ENCODE measurements at places on chromosomes 7 and 10. TPM values are rescaled to one million over a fixed set of nuclear protein-coding genes. Genes with fewer than 3 reads are reported as not detected.

DNA sequence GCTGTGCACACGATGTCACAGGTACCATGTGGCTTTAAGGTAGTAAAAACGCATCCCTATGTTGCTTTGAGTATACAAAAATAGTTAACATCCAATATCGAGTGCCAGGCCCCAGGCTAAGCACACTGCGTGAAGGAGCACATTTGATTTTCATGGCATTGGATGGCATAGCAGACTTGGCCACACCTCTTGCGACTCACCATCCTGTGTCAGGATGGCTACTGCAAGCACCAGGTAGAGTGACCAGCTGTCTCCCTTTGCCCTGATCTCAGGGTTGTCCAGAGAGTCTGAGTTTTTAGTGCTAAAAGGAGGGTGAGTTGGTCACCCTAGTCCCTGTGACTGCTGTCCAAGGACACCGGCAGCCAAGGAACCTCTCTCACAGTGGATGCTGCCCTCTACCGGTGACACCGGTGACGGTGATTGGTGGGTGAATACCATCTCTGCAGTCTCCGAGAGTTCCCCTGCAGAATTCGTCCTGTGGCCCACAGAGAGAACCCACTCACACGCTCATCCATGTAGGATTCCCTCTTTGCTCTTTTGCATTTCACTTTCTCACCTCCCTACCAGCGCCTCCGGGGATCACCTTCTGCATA, 76.1 kb downstream of the BICC1 start:
- H3K4me1 ChIP-seq: peaks cover 11% of the 10 kb centered on the region
- peaks cover 2% of the 10 kb centered on the region for H3K27me3 ChIP-seq
- peak; percentile 13 for DNase-seq
- H3K27ac ChIP-seq: no peak overlapping the region
- H3K36me3 ChIP-seq: no peaks in the 10 kb centered on the region
- H3K4me3 ChIP-seq: no peak overlapping the region

- no peak for DNase-seq
- H3K27ac ChIP-seq: peak overlapping the region; percentile 81
- H3K36me3 ChIP-seq: no peaks in the 10 kb centered on the region
- peaks cover 4% of the 10 kb centered on the region for H3K27me3 ChIP-seq
- H3K4me1 ChIP-seq: peaks cover 32% of the 10 kb centered on the region
Measured at GRCh38 chr10:110857265-110858171, 14.2 kb upstream of the PDCD4 start.

- DNase-seq: no peak
- H3K36me3 ChIP-seq: no peaks in the 10 kb centered on the region
Measured at GRCh38 chr10:122531939-122532338, 28.6 kb upstream of the DMBT1 start.

- no peaks in the 10 kb centered on the region for H3K36me3 ChIP-seq
- no peak overlapping the region for H3K4me3 ChIP-seq
- H3K27ac ChIP-seq: no peak overlapping the region
- H3K27me3 ChIP-seq: peaks cover 22% of the 10 kb centered on the region
- DNase-seq: no peak
Measured at GRCh38 chr7:133112976-133113375, 31.1 kb upstream of the CHCHD3 start.

DNA sequence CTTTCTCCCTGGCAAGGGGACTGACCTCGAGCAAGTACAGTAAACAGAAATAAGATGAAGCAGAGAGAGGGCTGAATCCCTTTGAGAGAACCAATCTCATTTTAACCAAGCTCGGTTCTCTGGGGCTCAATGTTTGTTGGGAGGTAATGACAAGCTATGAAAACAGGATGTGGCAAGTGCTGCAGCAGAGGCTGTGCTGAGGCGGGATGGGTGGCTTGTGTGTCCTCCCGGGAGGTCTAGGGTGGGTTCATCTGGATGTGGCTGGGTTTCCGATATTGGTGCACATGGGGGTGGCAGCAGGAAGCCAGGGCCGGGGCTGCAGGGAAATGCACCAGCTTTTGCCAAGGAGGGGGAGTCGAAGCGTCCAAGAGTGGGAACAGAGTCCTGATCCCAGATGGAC, 84.5 kb downstream of the AOAH start:
- no peak overlapping the region for H3K27ac ChIP-seq
- no peaks in the 10 kb centered on the region for H3K27me3 ChIP-seq
- no peak for DNase-seq
- H3K36me3 ChIP-seq: no peaks in the 10 kb centered on the region
- peaks cover 17% of the 10 kb centered on the region for H3K4me1 ChIP-seq
- no peak overlapping the region for H3K4me3 ChIP-seq

DNA sequence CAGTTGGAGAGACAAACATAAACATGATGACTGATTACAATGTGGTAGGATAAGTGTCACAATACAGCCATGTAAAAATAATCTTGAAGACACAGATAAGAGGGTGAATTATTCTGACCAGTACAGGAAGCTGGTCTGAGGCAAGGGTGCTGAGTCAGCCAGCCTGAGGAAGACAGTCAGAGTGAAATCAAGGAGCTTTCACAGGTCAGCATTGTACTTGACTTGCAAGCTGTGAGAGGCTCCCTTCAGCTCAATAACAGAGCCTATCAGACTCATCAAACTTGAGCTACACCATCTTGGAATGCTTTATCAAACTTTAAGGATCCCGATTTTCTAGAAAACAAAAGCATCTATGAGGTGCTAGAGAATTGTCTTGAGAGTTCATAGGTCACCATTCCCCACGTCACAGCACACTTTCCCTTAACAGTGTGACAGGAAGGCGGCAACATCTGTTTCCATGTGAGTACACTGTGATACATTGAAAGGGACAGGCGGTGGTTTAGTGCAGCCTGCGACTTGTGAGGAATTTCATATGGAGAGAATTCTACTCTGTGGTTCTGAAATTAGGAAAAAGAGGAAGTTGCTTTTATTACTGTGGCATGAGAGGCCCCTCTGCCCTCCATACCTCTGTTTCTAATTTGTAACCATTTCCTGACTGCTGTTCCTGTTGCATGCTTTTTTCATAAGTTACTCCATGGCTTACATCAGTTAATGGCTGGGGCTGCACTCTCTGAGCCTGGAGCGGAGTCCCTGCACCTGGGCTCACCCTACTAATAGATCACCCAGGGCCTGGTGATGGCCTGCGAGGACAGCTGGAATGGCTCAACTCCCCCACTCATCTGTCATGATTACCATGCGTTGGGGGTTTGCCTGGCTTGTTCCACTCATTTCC, 417.1 kb downstream of the SUGCT start:
- H3K27me3 ChIP-seq: no peaks in the 10 kb centered on the region
- no peak overlapping the region for H3K27ac ChIP-seq
- H3K36me3 ChIP-seq: no peaks in the 10 kb centered on the region
- no peaks in the 10 kb centered on the region for H3K4me1 ChIP-seq

GRCh38 chr10:110363572-110364411, 59.1 kb upstream of the SMNDC1 start:
- peaks cover 12% of the 10 kb centered on the region for H3K4me1 ChIP-seq
- no peaks in the 10 kb centered on the region for H3K36me3 ChIP-seq
- H3K4me3 ChIP-seq: no peak overlapping the region
- no peak for DNase-seq

- H3K27ac ChIP-seq: no peak overlapping the region
- no peak for DNase-seq
- peaks cover 2% of the 10 kb centered on the region for H3K4me1 ChIP-seq
- peaks cover 6% of the 10 kb centered on the region for H3K27me3 ChIP-seq
- no peak overlapping the region for H3K4me3 ChIP-seq
- H3K36me3 ChIP-seq: peaks cover 2% of the 10 kb centered on the region
Measured at GRCh38 chr10:1543596-1543995, 193.7 kb downstream of the ADARB2 start.

GRCh38 chr7:85023066-85023712, 163.7 kb downstream of the SEMA3D start:
- H3K4me3 ChIP-seq: no peak overlapping the region
- H3K4me1 ChIP-seq: peaks cover 2% of the 10 kb centered on the region
- H3K27ac ChIP-seq: no peak overlapping the region
- H3K27me3 ChIP-seq: no peaks in the 10 kb centered on the region
- DNase-seq: peak; percentile 23

- no peaks in the 10 kb centered on the region for H3K27me3 ChIP-seq
- peaks cover 6% of the 10 kb centered on the region for H3K4me1 ChIP-seq
- no peak for DNase-seq
- H3K27ac ChIP-seq: no peak overlapping the region
- peaks cover 20% of the 10 kb centered on the region for H3K36me3 ChIP-seq
Measured at GRCh38 chr10:97454330-97455036, 8.5 kb downstream of the ZDHHC16 start.

DNA sequence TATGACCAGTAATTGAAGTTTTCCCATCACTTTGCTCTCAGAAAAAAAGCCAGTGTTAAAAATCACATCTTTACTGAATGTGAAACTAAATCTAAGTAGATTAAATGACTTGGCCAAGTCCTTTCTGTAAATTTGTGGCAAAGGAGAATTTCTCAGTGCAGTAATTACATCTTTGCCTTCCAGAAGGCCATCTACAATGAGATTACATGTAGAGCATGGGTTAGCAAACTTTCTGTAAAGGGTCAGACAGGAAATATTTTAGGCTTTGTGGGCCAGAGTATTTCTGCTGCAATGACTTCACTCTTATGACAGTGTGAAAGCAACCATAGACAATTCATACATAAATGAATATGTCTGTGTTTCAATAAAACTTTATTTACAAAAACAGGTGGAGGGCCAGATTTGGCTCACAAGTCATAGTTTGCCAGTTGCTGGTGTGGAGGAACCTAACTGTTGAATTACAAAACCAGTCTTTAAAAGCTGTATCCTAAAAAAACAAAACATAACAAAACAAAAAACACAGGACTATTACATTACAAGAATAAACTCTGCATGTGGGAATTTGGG, 191.0 kb downstream of the TAX1BP1 start:
- H3K36me3 ChIP-seq: no peaks in the 10 kb centered on the region
- no peak for DNase-seq
- no peaks in the 10 kb centered on the region for H3K27me3 ChIP-seq
- H3K27ac ChIP-seq: no peak overlapping the region
- no peaks in the 10 kb centered on the region for H3K4me1 ChIP-seq

DNA sequence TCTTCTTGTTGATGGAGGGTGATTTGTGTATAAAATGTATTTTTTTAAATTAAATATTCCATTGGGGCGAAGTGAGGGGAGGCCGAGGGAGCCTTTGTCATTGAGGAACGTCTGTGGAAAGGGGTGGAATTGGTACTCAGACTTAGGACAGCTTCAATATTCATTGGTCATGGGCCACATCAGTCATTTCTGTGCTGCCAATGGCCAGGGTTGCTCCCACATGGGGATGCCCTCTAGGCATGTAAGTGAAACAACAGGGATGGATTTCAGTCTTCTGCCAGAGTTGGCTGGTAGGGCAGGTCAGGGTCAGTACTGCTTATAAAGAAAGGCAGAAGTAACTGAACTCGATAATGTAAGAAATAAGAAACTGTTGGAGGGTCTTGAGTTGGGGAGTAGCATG, 47.2 kb downstream of the NEURL1 start:
- no peaks in the 10 kb centered on the region for H3K36me3 ChIP-seq
- peaks cover 18% of the 10 kb centered on the region for H3K27me3 ChIP-seq
- no peak overlapping the region for H3K4me3 ChIP-seq
- peaks cover 6% of the 10 kb centered on the region for H3K4me1 ChIP-seq
- DNase-seq: no peak
- H3K27ac ChIP-seq: no peak overlapping the region

AKR1C1 gene
- total RNA-seq: 6.6 TPM

SSC4D gene
- 7.4 TPM for total RNA-seq

TLX1 gene
- not detected for total RNA-seq

ZNF716 gene
- total RNA-seq: not detected

CYCS gene
- total RNA-seq: 62.3 TPM
